BJ (cell line): ENCODE measurements at places on chromosomes 4 and X. TPM values are rescaled to one million over a fixed set of nuclear protein-coding genes. Genes with fewer than 3 reads are reported as not detected.

DNA sequence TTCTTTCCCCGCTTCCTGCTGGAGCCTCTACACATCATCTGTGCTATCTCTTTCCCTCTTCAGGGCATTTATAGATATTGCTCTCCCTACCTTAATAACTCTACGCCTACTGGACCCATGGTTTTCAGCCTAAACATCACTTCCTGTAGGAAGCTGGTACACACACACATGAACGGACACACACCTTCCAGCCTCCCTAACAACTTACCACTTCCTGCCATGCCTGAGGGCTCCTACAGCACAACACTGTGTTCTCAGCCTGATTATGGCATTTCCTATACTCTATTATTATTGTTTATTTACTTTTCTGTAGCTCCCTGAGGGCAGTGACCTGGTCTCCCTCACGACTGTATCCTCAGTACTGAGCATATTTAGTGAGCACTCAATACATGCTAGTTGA is 163.6 kb upstream of the MAP3K15 start:
- no peak for DNase-seq

- no peak for DNase-seq
Measured at GRCh38 chr4:21697583-21697982, 251.0 kb downstream of the KCNIP4 start.

The GAGE12J gene
- polyA plus RNA-seq: not detected in 2 replicates

DNA sequence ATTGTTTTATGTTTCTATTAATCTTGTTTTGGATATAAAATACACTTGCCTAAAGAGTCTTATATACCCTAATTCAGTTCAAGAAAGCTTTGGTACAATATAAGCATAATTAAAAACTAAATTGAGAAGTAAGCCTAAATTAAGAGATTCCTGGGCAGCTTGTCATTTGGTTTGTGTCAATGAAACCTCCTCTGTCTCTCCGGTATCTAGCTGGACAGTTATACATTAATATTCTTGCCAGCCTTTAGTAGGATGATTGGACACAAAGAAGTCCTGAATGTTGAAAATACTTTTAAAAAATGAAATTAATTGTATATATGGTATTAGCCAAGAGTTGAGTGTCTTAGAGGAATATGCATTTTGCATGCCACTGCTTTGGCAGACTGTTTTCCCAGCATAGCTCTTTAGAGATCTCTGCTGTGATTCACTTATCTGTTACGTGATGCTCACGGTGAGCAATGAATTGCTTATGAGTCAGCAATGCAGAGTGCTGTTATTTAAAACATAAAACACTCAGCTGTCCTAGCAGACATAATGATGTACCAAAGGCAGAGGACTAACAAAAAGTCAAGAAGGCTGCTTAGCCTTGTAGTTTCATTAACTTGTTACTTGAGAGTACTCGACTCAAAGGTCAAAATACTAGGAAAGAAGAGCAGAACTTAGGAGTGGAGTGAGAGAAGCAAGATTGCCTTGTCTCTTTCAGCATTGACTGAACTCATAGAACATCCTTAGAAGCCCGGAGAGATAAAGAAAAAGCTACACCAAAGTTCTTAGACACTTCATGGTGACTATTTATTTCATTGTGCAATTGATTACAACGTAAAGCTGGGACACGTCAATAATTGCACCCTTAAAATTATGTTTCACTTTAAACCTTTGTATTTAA is 1296.1 kb upstream of the PCDH7 start:
- DNase-seq: peak; percentile 46

GRCh38 chrX:134898440-134898839 is 92.4 kb upstream of the SMIM10 start:
- no peak for DNase-seq

The SCFD2 gene
- 14.8 and 17.4 TPM in 2 replicates for polyA plus RNA-seq

The APELA gene
- polyA plus RNA-seq: not detected in 2 replicates

DNA sequence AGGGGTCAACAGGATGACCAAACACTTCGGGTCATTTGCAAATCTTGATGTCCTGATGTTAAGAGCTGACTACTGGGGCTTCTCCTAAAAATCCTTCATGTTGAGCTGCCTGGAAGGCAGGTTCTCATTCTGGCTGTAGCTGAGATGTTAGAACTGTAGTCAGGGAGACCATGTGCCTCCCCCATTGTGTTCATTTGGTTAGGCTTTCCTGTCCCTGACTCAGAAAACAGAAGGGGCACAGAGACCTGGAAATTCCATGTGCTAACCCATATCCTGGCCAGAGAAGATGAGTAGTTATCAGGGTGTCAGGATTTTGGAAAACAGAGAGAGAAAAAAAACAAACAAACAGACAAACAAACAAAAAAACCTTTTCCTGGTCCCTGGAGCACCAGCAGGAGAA is 177.5 kb downstream of the AR start:
- DNase-seq: no peak

DNA sequence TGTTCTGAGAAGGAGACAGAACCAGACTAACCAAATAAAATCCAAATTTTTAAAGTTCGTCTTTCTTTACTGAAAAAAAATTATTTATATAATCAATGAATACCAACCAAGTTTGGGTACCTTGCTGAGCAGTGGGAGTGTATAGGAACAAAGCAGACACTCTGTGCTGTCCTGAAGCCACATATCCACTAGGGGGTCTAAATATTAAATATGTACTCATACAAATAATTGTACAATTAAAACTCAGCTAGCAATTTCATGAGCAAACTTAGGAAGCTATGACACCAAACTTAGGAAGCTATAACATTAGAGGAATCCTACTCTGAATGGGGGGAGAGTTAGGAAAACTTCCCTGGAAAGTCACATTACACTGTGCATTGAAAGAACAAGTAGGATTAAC is 582.0 kb upstream of the EPHA5 start:
- DNase-seq: no peak

GRCh38 chr4:38804654-38805295 is at the start of gene TLR1:
TSS of gene TLR1 (minus strand) at chr4:38804791. CDS start at chr4:38798831, 5,960 bp downstream.
- DNase-seq: no peak

DNA sequence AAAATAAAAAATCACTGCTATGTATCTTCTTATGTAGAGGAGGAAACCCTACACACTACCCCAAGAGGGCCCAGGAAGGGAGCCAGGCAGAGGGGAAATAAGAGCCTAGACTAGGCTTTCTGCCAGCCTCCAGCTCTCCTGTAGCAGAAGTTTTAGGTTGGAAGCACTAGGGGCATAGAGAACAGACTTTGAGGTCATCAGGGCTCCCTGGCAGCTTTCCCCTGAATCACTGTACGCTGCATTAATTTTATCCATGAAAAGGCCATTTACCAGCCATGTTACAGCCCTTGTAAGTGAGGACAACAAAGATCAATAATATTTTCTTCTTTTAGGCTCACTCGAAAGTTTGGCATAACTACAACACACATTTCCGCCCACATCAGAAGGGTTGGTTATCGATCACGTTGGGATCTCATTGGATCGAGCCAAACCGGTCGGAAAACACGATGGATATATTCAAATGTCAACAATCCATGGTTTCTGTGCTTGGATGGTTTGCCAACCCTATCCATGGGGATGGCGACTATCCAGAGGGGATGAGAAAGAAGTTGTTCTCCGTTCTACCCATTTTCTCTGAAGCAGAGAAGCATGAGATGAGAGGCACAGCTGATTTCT is 24.7 kb downstream of the RPL9 start:
- no peak for DNase-seq
